ENCODE measurements at places on chromosomes 11 and 22.

- DNase-seq: no peak
Measured at GRCh38 chr11:73804712-73805111, 17.0 kb downstream of the MRPL48 start.

DNA sequence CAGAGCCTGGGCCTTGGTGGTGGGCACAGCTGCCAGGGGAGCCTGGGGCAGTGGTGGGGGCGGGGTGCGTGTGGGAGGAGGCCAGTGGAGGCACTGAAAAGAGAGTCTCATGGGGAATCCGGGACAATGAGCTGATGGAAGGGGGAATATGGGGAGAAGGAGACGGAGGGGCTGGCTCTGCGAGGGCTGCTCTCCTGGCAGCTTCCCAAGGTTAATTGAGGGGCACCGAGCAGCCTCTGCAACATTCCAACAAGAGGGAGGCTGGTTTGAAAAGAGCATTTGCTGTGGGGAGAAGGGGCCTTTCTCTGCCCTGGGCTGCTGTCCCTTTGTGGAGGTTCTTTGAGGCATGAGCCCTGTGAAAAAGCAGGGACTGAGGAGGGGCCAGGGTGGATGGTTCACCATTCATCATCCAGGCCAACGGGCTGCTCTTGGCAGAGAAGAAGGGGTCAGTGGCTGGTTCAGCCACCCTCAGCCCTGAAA, 9.4 kb upstream of the IGSF9B start:
- no peak for DNase-seq

GRCh38 chr11:95853862-95854261, 63.6 kb downstream of the CEP57 start:
- no peak for DNase-seq

GRCh38 chr22:35218079-35218478, 39.2 kb upstream of the HMGXB4 start:
- no peak for DNase-seq

DNA sequence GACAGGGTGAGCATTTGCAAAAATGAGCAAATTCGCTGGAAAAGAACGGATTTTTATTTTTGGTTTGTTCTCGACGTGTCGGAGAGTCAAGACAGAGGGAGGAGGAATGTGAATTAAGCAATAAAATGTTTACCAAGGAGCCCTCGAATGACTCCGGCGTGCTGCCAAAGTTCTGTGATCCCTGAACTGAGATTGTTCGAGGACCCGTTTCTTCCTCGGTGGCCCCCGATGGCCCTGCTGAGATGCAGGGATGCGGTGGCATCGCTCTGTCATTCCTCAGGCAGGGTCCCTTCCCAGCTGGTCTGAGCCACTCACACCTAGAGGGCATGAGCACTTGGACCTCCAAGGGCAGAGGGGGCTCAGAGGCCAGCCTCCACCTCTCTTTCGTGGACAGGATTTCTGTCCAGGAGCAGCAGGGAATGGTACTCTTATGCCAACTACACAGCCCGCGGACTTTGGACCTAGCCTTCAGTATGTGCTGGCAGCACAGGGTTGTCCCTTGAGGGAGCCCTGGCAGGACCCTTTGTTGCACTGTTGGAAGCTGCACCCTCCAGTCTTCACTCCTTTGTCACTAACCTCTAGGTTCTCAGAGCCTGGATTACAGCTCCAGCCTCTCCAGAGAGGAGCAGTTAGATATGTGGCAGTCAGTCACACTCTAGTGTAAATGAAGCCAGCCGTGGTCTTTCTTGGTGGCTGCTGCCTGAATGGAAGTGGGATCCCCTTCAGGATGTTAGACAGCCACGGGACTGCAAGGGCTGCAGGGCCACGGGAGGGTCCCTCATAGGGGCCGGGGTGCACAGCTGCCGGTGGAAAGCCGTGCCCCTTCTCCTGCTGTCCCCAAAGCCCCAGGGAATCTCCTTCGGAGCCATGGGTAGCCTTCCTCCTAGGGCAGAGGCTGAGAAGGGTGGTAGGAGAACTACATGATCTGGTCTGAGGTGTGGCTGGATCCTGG, 109.4 kb upstream of the ANO1 start:
- no peak for DNase-seq

DNA sequence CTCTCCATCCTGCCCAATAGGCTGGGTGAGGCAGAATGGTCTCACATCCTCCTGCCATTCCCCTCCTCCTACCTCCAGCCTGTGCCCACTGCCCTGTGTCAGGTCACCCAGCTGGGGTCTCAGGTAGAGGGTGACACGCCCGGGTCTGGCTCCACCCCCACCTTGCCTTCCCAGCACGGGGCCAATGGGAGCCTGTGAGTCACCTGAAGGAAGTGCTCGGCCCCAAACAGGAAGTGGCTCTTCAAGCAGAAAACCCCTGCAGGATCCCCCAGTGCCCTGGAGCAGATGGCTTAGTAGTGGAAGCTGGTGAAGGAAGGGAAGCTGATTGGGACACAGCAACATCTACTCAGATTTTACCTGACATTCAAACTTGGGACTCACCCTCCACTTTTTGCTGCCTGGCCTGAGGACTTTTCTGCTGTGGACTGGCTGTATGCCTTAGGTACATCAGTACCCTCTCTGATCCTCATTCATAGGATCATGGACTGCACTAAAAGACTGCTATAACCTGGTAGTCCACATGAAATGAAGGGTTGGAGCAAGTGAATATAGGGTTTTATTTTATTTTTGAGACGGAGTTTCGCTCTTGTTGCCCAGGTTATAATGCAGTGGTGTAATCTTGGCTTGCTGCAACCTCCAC, 33.4 kb downstream of the GDPD5 start:
- DNase-seq: no peak

GRCh38 chr22:39932918-39933649, 27.1 kb upstream of the TMA7B start:
- no peak for DNase-seq

- no peak for DNase-seq
Measured at GRCh38 chr11:134864968-134865305, 452.9 kb upstream of the B3GAT1 start.

DNA sequence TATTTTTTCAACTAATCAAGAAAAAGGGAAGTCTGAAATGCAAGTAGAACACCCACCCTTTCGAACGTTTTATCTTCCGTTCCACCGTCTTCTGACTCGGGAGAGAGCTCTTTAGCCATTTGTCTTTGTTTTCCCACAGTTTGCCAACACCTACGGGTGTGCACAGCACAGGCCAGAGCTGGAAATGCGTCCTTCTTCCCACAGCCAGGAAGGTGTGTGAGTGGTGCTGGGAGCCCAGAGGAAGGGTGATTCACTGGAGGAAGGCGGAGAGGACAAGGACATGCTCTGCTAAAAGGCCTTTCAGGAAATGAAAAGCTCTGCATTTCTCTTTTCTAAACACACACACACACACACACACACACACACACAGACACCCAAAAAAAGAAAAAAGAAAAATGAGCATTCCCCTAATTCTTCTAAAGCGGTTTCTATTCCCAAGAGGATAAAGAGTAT, 18.5 kb downstream of the ENDOD1 start:
- no peak for DNase-seq

DNA sequence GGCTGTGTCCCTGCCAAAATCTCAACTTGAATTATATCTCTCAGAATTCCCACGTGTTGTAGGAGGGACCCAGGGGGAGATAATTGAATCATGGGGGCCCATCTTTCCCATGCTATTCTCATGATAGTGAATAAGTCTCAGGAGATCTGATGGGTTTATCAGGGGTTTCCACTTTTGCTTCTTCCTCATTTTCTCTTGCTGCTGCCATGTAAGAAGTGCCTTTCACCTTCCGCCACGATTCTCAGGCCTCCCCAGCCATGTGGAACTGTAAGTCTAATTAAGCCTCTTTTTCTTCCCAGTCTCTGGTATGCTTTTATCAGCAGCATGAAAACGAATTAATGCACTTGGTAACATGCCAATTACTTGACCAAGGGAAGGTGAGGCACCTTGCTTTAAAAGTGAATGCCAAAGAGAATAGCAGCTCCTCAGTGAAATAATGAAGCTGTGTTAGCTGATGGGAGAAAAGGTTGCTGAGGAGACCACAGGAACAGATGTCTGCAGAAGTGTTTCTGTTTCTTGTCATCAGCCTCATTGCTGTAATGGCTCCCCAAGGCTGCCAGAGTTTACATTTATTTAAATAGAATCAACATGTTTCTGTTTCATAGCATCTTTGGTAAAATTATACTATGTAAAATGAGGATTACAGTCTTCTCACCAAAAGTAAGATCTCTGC, 89.0 kb upstream of the CD44 start:
- DNase-seq: no peak

DNA sequence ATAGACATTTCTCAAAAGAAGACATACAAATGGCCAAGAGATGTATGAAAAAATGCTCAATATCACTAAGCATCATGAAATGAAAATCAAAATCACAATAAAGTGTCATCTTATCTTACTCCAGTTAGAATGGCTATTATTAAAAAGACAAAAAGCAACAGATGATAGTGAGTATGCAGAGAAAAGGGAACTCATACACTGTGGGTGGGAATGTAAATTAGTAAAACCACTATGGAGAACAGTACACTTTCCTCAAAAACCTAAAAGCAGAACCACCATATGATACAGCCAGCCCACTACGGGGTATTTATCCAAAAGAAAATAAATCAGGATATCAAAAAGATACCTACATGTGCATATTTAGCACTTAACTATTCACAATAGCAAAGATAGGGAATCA, 700.0 kb upstream of the ANO5 start:
- no peak for DNase-seq

DNA sequence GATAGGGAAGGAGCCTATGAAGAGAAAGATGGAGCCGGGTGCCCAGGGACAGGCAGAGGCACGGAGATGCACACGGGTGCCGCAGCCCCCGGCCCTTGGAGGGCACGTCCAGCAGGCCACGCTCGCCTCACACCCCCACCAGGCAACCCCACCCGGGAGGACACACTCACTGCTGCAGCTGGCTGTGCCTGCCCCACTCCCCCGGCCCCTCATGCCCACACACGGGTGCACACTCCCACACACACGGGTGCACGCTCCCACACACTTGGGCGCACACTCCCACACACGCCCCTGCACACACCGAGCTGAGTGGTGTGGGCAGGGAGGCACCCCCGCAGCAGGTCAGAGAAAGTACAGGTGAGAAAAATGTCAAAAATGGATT, 1.1 kb downstream of the MOB2 start:
- DNase-seq: no peak

DNA sequence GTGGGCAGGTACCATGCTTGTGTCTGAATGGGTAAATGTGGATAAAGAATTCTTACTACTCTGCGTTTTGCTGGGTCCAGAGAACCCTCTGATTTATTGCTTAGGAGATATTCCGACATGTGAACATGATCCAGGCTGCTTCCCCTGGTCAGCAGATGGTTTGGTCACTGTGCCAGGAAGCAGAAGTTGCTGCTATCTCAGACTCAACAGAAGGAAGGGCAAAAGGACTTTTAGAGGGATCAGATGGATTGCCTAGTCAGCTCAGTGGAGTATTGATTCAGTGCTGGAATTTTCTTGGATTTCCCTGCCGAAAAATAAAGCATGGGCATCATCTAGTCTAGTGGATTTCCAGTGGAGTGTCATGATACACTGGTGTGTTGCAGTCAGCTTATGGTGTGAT, 440.1 kb downstream of the NTM start:
- DNase-seq: no peak

DNA sequence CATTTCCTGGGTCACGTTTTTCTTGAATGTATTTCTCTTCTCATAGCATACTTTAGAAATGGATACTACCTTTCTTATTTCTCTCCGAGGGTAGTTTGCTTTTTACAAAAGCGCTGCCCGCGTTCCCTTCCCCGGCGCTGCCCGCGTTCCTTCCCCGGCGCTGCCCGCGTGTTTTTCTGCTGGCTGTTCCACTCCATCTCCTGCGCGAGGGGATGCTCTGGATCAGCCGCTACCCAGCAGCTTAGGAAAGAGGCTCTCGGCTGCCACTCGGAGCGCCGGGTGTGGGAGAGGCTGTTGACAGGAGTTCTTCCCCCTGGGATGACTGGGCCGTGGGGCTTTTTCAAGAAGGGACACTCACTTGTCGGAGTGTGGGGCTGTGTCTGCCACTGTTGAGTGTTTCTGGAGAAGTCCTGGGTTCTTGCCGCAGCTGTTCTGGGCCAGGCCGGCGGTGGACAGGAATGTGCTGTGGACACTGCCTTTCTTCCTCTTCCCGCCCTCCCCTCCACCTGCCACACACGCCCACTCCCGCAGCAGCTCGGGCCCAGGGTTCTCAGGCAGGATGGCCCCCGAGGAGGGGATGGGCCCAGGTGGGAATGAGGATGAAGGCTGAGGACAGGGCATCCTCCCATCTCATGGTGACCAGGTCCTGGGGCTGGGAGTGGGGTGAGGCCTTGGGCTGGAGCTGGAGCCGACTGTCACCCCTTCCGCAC, 30.6 kb downstream of the GLB1L2 start:
- DNase-seq: no peak

DNA sequence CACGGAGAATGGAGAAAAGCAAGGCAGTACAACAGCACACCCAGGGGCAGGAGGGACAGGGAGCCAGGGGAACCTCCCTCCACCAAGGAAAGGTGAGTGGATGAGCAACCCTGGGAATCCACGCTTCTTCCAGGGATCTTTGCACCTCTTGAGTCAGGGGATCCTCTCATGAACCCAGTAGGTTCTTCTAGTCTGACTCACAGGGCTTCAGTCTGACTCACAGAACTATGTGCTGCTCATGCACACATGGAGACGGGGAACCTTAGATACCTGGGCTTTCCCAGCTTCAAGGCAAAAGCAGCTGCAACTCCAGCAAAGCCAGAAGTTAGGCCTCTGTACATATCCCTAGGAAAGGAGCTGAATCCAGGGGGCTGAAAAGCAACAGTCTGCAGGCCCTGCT, 1021.4 kb upstream of the TENM4 start:
- no peak for DNase-seq

GRCh38 chr22:30891781-30892180, 76.8 kb downstream of the MORC2 start:
- no peak for DNase-seq

GRCh38 chr11:5363679-5364078, 12.4 kb downstream of the OR51B6 start:
- DNase-seq: no peak

DNA sequence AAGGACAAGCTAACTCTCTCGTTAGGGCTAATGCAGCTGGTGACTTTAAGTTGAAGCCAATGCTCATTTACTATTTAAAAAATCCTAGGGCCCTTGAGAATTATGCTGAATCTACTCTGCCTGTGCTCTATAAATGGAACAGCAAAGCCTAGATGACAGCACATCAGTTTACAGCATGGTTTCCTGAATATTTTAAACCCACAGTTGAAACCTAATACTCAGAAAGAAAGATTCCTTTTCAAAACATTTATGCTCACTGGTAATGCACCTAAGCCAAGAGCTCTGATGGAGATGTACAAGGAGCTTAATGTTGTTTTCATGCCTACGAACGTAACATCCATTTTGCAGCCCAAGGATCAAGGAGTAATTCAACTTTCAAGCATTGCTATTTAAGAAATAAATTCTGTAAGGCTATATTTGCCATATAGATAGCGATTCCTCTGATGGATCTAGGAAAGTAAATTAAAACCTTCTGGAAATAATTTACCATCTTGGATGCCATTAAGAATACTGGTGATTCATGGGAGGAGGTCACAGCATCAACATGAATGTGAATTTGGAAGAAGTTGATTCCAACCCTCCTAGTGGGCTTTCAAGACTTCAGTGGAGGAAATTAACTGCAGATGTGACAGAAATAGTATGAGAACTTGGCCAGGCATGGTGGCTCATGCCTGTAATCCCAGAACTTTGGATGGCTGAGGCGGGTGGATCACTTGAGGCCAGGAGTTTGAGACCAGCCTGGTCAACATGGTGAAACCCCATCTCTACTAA, 14.5 kb downstream of the XNDC1N start:
- DNase-seq: no peak

GRCh38 chr11:96783311-96783710, 393.5 kb downstream of the JRKL start:
- no peak for DNase-seq

- no peak for DNase-seq
Measured at GRCh38 chr22:20025401-20026203, 4.7 kb downstream of the TANGO2 start.

GRCh38 chr11:131281316-131281715, 89.1 kb upstream of the NTM start:
- DNase-seq: no peak
